Activated CD4-positive, CD25-positive, alpha-beta regulatory T cell treated with anti-CD3 and anti-CD28 coated beads, Interleukin-2, amount 50 U/mL, for 72 hours (primary cell): ENCODE measurements at places on chromosomes 3 and 15.

GRCh38 chr3:46848271-46849044 lies 14.8 kb downstream of the MYL3 start:
- DNase-seq, result peak; percentile 57

GRCh38 chr15:63896336-63897115 lies 62.8 kb upstream of the HERC1 start:
- peak; percentile 40 for DNase-seq

- DNase-seq, result no peak
Observed at GRCh38 chr3:5276934-5277333, 89.4 kb downstream of the EDEM1 start.

DNA sequence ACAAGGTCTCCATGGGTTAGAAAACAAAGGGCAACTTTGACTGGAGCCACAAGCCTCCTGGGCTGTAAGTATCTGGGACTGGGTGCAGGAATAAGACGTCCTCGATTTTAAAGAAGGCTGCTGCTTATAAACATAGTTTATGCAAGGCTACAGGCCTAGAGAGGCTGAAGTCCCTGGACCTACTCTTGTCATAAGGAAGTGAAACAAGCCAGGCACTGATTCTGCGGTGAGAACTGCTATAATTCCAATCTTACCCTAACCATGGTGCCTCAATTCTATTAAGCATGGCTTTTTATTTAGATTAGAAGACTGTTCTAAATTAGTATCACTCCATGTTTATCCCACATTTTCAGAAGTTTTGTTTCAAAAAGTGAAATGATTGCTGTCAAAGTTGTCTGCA lies 777.6 kb downstream of the PLOD2 start:
- no peak for DNase-seq

GRCh38 chr3:126130981-126131745 lies 47.2 kb upstream of the SLC41A3 start:
- DNase-seq, result peak; percentile 13

DNA sequence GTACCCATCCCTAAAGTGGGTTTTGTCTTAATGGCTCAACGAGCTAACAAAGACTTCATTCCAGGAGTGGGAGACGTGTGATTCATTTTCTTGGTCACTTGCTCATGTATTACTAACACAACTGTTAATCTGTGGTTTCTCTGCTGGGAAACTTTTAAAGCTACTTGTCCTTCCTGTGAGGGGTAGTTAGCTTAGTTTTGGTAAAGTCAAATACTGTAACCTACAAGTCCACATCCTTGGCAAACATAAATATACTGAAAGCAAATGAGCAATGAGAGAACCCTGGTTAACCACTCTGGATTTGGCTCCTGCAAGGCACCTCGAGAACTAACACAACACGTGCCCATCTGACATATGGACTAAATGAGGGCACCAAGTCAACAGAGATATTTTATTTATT lies 19.9 kb downstream of the NOX5 start:
- DNase-seq, result no peak

GRCh38 chr3:64046592-64046991 lies 23.3 kb upstream of the PSMD6 start:
- DNase-seq, result no peak

GRCh38 chr15:83698294-83698693 lies 44.4 kb downstream of the ADAMTSL3 start:
- no peak for DNase-seq

GRCh38 chr15:100536733-100537132 lies 8.0 kb upstream of the CERS3 start:
- DNase-seq, result no peak

DNA sequence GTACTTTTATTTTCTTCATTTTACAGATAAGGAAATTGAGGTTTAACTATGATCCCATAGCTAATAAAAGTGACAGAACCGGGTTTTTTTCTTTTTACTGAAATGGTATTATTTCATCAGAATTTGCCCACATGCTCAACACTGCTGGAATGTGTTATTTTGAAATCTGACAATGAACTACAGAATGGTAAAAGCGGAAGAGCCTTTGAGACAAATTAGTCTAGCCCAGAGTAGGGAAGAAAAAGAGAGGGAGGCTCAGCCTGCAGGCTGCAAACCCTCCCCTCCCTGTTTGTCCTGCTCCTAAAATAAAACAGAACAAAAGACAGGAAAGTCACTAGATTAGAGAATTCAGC lies 100.3 kb upstream of the LIPC start:
- no peak for DNase-seq

DNA sequence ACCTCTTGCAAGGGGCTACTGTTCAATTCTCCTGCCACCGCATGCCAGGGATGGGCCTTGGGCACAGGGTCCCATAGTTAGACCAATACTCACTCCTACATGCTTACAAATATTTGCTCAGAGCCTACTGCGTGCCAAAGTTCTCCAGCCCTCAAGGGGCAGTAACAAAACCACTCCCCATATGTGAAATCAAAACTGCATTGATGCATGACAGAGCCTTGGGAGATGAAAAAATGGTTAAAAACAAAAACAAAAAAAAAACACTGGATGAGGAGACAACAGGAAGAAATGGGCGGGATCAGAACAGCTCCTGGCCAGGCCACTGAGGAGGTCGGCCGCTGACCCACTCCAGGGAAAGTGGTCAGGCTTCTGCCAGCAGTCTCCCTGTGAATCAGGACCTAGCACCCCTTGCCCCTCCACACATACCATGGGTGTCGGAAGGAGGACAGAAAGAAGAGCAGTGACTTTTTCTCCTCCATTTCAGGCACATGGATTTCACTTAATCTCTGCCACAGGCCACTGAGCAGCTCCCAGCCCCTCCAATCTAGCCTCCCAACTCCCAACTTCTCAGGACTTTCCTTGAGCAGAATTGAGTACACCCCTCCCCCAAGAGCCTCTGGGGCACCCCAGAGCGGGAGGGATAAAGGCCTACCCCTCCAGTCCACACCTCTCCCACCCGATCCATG lies 2.8 kb downstream of the PLXNB1 start:
- no peak for DNase-seq

- DNase-seq, result no peak
Observed at GRCh38 chr3:186511245-186511644, 32.9 kb downstream of the CRYGS start.

GRCh38 chr3:192042116-192042515 lies 581.2 kb downstream of the PYDC2 start:
- DNase-seq, result no peak

GRCh38 chr15:82805994-82806406 lies at the start of gene FSD2:
Gene FSD2, minus strand, starts transcription at chr15:82806069. Its CDS starts 18,679 bp downstream, at chr15:82787390.
- no peak for DNase-seq

DNA sequence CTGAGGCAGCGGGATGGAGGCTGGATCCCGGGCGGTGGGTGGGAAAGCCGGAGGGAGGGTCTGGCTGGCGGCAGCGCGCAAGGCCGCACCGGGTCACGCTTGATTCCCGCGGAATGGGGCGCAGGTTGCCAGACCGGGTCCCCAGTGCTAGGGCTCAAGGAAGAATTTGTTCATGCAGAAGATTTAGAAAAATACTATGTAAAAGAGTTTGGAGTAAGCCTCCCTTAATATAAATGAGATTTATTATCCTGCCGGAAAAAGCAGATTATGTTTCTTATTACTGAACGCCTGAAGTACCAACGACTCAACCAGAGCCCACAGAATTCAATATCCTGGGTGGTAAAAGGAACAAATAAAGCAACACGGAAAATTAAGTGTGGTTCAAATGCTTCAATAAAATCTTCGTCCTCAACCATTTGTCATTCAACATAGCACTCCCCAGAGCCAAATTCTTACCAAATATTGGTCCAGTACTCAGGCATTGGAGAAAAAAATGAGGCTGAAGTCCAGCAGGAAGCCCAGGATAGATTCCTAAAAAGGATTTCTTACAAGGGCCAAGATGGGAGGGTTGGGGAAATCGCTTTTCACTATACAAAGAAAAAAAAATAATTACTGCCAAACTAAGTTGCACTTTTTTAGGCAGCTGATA lies 1.2 kb upstream of the ZBTB20 start:
- no peak for DNase-seq

- no peak for DNase-seq
Observed at GRCh38 chr15:34085746-34086145, 15.9 kb downstream of the EMC7 start.

GRCh38 chr15:89627256-89627970 lies 27.9 kb downstream of the KIF7 start:
- DNase-seq, result no peak

GRCh38 chr3:71010726-71011455 lies 572.6 kb downstream of the FOXP1 start:
- peak; percentile 41 for DNase-seq

DNA sequence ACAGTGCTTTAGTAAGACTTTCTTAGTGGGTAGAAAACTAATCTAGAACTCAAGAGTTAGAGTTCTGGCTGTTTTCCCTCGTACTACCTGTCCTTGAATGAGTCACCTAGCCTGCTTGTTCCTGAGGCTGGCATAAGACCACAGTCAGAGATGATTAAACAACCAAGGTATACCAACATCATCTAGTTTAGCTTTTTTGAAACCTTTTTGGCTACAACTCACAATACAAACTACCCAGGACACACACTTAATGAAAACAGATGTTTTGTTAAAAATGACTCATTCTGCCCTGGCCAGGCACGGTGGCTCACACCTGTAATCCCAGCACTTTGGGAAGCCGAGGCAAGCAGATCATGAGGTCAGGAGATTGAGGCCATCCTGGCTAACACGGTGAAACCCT lies 4.6 kb downstream of the MCCC1 start:
- no peak for DNase-seq

GRCh38 chr15:40006646-40007045 lies 32.3 kb downstream of the SRP14 start:
- no peak for DNase-seq

DNA sequence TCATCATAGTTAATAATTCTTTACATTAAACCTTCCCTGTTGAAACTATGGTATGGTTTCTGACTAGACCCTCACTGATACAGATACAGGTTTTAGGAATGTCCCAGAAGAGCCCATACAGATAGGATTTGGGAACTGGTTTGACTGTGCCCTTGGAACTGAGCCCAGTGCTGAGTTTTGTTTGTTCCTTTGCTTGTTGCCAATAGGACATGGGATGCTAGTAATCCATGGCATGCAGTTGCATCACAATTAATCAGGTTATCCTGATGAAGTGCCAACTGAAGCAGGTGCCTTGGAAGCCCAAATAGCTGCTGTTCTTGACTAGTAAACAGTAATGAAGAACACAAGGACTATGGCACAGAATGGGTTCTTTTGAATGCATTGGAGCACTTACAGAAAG lies 230.6 kb downstream of the NEK10 start:
- no peak for DNase-seq

DNA sequence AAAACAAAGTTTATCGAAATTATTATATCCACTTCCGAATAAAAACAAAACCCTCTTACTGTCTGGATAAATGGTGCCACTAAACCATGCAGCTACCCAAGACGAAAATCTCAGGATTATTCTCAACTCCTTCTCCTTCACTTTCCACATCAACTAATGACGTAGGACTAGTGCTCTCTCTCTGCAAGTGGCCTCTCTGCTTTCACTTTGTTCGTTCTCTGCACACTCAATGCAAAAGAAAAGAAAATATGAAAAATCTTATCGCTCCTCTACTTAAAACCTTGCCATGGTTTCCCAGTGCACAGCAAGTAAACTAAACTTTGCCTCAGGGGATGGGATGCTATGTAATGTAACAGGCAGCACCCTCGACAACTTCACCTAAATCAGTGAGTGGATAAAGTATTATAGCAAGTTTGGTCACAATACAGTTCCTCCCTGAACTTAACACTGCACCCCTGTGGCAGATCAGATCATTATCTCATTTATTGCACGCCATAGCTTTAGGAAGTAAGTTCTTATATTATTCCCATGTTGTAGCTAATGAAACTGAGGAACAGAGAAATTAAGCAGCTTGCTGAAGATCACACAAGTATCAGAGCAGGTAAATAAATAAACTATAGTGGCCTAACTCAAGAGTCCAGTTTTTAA lies 262.7 kb upstream of the GADL1 start:
- DNase-seq, result no peak

- no peak for DNase-seq
Observed at GRCh38 chr15:36970522-36970921, 129.8 kb downstream of the MEIS2 start.

DNA sequence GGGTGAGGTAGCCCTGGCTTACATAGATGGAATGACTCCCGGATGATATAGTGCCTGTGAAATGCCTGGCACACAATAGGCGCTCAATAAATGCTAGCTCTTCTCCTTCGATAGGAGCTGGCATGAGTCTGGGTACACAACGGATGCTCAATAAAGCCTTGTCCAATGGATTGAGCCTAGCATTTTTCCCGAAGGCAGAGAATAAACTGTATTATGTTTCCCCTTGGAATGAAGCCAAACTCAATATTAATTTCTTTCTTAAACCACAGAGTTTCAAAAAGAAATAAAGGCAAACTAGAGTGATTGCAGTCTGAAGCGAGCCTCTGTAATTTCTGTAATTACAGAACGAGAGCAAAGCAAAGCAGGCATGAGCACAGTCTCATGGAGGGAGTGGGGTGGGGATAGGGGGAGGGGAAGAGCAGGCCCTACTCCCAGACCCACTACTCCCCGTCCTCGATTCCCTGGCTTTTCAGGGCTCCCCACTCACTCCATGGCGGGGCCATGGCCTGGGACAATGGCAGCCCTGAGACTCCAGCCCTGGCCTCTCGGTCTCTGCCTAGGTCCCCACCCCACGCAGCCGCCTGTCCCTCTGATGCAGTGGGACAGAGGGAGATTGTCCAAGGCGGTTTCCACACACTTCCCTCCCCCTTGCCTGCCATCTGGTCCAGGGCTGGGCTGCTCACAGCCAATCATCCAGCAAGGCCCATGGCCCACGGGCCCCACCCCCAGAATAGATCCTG lies 18.0 kb downstream of the SLC6A1 start:
- DNase-seq, result no peak

DNA sequence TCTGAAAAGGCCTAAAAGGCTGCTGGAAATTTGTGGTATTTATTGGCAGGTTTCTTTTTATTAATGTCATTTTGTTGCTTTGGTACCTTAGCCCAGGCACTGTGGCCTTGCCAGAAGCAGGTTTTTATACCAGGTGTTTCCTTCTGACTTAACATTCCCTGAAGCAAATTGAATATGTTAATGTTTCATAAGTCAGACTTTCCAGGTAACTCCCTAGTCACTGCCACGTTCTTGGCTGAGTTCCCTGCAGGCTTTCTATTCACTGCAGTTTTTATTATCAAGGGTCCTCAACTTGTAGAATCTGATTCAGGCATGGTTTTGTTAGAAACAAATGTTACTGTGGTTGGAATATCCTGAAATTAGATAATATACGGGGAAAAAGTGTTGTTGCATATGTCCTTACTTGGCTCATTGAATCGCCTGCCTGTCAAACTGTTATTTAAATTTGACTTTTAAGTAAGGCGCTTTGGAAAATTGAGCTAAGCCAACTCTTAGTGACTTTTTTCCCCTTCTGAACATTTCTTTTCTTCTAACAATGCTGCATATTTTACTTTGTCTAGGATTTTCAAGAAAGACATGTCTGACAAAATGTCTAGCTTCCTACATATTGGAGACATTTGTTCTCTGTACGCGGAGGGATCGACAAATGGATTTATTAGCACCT lies 22.9 kb downstream of the ITPR1 start:
- DNase-seq, result no peak

GRCh38 chr3:20060974-20061685 lies 20.9 kb downstream of the KAT2B start:
- no peak for DNase-seq

DNA sequence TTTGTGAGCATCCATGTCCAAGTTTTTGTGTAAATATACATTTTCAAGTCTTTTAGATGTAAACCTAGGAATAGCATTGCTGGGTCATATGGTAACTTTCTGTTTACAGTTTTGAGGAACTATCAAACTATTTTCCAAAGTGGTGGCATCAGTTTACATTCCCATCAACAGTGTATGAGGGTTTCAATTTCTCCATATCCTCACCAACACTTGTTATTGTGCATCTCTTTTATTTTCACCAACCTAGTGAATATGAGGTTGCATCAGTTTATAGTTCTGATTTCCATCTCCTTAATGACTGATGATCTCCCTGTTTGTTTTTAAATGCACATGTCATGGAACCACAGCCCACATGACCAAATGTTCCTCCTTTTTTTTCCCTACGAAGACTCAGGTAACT lies 201.2 kb downstream of the FEZF2 start:
- DNase-seq, result no peak
